Activated CD4-positive, alpha-beta T cell treated with anti-CD3 and anti-CD28 coated beads, Interleukin-2, amount 10 ng/mL, durations not matched to agents 7 days and 5 days (primary cell): ENCODE measurements at places on chromosomes 16 and 17.

- no peak for DNase-seq
Measured at GRCh38 chr16:17155485-17155884, 315.3 kb downstream of the XYLT1 start.

- no peak for DNase-seq
Measured at GRCh38 chr16:15811481-15812400, 45.1 kb downstream of the MYH11 start.

DNA sequence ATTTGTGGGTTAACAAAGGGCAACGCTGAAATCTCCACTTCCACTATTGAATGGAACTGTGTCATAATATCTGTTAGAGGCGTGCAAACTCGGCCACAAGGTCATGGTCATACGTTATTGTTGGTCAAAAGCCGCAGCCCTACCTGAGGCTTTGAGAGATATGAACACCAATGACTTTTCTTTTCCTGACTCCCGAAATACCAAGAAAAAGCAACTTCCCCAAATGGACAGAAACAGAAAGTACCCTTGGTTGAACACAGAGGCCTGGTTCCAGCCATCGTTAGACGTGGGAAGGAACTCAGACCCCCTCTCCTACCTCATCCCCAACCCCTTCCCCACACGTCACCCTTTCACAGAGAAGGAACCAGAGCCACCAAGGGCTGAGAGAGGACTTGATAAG lies 1.4 kb upstream of the PIK3R5 start:
- DNase-seq: no peak

DNA sequence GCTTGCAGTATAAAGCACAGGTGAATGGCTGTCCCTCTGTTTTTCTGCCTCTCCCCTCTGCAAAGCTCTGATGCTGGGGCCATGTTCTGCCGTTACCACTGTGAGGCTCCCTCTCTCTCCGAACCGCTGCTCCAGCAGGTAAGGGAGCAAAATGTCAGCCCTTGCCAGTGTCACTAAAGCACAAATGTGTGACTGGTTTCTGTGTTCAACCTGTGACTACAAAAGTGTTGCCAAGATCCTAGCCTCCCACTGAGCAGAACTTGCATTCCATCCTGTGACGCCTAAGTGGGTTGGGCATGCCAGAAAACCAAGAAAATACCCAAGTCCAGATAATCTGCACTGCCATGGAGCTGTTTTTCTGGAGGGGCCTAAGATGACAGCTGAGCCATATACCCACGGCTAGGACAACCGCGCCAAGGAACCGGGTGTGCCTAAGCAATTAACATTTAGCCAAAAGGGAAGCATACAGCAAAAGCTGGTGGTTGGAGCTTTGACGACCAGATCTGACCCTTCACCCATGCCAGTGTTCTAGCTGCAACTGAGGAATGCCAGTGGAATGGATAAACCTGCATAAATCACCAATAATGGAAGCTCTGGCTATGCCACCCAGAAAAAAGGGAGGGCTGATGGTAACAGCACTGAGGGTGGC lies 35.0 kb downstream of the PSME3IP1 start:
- DNase-seq: no peak

DNA sequence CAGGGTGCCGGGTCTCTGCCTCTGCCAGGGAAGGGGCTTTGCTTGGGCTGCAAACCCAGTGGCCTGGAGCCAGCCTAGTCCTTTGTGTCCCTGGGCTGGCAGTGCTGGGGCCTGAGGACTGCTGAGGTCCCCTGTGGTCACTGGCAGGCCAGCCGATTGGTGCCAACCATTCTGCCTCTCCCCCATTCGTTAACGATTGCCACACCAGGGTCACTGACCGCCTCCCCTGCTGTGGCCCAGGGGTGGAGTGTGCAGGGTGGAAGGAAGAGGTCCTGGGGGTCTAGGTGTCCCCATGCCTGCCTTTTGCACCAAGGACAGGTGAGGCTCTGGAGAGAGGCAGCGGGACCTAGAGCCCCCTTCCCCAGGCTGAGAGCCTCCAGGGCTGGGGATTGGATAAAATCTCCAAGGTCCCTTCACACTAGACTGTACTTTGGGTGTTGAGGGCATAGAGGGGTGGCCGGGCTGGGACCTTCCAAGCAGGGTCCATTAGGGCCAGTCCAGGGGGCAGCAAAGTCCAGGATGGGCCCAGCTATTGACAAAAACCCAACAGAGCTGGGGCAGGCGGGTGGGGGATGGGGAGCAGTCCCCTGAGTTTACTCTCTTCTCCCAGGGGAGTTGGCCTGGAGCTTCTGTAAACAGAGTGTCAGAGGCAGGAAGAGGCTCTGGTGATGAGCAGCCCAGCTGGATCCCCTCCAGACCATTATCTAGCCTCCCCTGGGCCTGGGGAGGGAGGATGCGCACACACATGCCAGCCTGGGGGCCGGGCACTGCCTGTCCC lies 1.1 kb downstream of the VASN start:
- no peak for DNase-seq

DNA sequence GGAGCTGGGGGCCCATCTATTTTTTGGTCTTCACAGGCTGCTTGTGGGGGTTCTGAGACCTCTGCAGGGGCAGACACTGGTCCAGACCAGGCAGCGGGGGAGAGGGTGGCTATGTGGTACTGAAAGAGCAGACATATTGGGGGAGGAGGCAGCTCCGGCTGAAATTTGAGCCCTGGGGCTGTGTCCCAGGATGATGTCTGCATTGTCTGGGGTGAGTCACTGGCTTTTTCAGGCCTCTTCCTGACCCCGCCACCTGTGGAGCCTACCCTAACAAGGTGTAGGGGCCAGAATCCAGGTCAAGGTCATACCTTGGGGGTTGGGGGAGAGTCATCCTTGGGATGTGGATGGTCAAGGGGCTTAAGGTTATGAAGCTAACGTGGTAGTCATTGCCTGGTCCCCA lies 2.4 kb downstream of the CORO6 start:
- DNase-seq: no peak
